ENCODE measurements at places on chromosomes 1 and 21.

DNA sequence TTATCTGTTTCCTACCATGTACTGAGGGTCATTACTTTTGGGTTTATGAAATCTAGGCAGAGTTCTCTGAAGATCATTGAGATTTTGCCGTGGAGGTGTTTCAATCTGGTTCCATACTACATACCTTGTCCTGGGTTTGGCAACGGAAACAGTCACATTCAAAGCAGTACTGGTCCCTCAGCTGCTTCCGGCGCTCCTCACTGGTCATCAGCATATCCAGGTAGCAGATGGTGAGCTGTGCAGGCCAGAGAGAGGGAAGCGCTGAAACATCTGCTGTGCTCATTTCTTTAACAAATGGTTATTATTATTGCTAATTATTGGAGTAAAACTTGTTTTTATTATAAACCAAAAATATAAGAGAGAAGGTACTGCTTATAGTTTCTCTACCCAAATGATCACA, 591.7 kb downstream of the SMYD3 start:
- DNase-seq, result no peak

DNA sequence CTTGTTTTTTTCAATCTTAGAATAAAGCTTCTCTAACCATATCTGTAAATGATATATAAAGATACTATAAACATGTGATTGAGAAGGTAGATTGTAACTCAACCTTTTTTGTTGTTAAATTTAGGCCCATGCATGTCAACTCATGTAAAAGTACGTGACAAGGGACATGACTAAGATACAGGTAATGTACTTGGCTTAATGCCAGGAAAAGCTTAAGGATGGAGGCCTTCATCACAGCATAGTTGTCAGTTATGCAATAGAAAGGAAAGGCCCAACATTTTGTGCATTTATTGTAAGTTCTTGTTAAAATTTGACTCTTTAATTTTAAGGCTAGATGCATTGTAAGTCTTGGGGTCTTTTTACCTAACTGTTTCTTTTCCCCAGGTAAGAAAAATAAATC, 305.1 kb downstream of the LTN1 start:
- no peak for DNase-seq

DNA sequence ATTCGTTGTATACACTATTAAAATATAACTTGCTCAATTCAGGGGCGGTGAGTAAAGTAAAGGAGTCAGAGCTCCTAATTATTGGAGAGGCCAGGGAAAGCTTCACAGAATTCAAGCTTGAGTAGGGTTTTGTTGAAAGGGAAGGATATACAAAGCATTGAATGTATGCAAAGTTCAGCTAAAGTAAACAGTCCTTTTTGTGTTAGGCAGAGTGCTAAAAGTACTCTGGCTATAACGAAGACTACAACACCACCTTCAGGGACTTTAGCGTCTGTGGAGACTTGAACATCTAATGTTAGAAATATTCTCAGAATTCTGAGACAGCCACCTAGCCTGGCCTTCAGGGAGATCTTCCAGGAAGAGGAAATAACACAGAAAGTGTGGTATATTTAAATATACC, 1.1 kb downstream of the FALEC start:
- no peak for DNase-seq

DNA sequence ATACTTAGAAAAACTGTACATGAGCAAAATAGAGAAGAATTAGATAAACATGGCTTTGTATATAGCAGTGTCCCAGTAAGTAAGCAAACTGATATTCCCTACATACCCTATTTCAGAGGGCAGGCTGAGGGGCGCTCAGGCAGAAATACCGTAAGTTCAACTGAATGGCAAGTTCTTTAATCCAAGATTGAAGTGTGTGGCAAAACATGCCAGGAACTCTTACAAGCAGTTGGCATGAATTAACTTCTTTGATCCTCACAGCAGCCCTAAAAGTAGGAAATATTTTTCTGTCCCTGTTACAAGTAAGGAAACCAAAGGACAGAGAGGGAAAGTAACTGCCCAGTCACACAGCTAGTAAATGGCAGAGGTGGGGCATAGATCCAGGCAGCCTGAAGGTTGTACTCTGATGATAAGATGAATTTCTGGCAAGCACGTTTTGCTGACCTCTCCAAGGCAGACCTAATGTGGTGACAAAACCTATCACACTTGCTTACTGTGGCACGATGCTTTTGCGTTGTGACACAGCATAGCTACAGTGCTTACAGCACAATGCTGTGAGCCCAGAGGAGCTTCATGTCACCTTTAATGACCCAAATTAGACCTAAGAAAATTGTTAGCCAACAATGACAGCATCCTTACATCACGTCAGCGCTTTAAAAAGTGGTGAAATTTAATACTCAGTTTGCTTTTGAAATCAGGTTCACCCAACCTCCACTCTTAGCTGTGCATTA, 35.0 kb upstream of the THEM4 start:
- DNase-seq, result no peak

DNA sequence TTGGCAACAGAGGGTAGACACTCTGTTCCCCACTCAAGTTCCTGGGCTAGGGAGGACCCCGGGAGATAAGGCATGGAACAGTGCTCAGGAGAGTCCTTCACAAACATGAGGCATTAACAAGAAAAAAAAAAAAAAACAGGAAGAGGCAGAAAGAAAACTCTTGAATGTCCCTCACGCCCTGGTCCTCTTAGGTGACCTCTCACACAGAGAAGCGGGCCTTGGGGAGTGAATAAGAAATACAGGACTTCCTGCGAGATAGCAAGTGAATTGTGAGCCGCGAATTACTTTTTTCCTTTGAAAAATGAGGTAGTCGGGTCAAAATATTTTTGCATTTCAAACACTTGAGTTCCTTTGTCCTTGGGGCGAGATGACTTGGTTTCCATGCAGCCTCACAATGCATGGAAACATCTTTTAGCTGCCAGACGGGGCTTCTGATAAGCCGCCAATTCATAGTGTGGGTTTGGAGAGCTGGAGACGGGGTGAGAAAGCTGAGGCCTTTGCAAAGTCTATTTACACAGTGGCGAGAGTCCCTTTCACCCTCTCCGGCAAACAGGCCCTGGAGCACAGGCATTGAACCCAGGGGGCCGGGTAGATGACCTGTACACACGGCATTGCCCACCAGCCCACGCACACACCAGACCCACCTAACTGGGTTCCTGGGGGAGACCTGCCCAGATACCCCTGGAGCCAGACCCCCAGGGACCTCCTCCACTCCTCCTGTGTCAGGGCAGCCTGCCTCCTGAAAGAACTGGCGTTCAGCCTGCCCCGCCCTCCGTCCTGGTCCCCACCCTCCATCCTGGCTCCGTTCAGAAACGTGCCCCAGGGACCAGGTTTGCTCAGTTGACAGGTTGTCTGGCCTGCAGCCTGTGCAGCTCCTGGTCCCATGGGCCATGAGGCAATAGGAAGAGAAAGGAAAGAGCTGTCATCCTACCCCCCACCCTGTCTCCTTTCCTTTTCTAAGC, 192.3 kb downstream of the PRDM16 start:
- DNase-seq, result no peak

DNA sequence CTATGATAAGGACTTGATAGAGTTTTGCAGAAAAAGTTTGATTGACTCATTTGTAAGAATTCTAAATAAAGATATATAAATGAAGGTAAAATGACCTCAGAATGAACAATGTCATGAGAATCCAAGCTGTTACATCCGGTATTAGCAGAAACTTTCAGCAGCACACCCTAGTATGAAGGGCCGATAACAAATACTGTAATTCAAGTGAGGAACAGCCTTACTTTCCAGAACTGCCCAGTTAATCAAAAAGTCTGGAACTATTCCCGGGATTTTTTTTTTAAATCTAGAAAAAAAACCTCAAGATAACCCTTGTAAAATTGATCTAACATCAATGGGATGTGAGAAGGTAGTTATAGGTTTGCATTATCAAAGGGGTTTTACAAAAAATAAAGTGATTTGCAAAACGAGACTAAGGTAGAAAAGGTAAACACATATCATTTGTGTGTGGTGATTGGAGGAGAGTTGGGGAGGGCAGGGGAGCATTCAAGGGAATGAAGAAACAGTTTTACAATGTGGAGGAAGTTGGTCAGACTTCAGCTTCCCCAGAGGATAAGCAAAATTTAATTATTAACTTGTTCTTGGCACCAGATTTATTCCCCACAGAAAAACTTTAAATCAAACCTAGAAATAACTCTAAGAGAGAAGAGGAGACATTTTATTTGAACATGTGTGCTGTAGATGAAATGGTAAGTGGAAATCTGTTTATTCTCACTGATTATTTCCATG, 75.9 kb upstream of the VCAM1 start:
- no peak for DNase-seq

DNA sequence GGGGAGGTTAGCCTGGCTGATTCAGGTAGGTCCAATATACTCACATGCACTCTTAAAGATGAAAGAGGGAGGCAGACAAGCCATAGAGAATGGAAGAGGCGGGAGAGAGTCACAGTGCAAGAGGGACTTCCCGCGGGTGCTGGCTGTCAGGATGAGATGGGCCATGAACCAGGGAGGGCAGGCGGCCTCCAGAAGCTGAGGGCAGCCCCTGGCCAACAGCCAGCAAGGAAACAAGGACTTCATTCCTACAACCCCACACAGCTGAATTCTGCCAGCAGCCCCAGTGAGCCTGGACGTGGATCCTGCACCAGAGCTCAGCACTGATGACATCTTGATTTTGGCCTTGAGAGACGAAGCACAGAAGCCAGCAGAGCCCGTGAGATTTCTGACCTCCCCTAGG, 15.1 kb upstream of the B3GALT5 start:
- no peak for DNase-seq

DNA sequence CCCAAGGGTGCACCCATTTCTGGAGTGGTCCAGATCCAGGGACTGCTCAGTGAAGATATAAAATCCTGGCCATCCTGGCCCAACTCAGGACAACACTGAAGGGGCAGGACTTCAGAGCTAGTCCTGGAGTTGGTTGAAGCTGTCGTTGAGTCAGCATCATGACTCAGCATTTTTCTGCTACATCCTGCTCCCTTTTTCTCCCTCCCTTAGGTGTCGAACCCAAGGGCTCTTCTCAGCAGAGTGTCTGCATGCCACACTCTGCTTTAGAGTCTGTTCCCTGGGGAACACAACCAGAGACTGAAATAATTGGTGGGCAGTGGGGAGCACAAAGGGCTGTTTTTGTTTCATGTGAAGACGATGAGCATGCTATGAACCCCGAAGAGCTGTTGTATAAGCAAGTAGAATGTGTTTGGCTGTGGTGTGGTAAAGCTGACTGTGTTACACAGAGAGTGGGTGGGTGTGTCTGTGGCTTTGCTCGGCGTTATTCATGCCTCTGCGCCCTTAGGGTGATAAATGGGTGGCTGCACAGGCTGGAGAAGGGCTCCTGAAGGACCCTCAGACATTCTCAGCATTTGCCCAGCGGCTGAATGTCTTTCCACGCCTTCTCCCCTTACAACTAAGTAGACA, 167.2 kb downstream of the CYYR1 start:
- no peak for DNase-seq
